A172 (cell line): ENCODE measurements at places on chromosomes 12 and 14.

DNA sequence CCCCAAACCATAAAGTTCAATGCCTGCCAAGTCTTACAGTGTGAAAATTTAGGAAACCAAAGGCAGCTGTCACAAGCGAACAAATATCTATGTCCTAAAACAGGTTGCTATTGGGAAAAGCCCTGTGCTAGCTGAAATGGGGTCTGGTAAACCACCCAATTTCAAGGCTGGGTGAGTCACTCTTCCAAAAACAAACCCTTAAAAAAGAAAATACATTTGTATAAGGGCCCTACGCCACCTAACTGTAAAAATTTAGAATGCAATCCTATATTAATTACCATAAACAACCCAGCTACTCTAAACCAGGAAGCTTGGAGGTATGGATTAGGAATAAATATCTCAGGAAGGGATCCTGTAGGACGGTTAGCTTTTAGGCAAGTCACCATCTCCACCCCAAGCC is 32.1 kb downstream of the PRMT8 start:
- DNase-seq, result no peak

GRCh38 chr12:74538491-74539258 is 1.0 kb downstream of the ATXN7L3B start:
- no peak for DNase-seq

- DNase-seq, result no peak
Measured at GRCh38 chr12:132579744-132580143, 30.6 kb downstream of the LRCOL1 start.

DNA sequence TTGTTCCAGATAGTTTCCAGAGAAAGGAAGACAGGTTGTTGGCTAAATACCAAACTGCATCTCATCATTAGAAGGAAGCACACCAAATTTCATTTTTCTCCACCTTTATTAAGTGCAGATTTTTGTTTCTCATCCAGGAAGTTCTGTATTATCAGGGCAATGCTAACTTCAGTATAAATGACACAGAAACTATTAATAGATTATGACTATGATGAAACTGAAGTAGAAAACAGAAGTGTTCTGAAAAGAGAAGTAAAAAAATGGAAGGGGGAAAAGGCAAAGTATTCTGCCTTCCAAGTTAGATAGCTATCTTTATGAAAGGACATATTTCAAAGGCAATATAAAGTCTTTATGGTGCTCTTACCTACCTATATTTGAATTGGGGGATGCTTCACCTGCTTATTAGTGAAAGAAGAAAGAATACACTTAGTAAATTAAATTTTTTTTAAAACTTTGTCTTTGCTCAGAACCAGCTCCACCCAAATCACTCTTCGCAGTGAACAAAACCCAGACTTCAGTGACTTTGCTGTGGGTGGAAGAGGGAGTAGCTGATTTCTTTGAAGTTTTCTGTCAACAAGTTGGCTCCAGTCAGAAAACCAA is 223.9 kb downstream of the PTPRO start:
- no peak for DNase-seq

DNA sequence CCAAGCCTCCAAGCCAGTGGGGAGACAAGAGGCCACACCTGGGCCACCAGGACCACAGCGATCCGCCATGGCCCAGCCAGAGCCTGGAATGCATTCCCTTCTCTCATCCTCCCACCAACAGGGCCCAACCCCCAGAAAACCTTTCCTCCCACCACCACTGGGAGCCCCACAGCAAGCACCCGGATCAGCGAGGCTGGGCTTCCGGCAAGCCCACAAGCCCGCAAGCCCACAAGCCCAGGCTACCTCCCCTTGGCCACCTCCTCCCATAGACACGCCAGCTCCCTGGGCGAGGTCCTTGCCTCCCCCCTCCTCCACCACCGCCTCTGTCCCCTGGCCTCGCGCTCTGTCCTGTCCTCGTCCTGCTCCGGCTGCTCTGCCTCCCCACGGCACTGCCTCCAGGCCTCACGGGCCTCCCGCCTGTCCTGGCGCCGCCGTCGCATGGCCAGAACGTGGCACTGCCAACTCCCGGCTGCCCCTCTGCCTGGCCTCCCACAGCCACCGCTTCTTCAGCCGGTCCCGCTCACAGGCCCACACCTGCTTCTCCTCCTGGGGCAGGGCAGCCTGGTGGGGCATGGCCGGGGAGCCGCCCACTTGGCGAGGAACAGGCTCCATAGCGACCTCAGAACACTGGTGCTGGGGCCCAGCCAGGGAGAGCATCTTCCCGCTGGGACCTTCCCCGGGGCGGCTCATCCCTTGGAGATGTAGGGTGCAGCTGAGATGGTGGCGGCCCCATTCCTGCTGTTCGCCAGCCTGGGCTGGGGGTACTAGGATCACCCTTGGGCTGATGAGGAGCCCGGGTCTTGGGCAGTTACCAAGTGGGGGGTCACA is 5.6 kb downstream of the CDK2AP1 start:
- DNase-seq, result no peak

DNA sequence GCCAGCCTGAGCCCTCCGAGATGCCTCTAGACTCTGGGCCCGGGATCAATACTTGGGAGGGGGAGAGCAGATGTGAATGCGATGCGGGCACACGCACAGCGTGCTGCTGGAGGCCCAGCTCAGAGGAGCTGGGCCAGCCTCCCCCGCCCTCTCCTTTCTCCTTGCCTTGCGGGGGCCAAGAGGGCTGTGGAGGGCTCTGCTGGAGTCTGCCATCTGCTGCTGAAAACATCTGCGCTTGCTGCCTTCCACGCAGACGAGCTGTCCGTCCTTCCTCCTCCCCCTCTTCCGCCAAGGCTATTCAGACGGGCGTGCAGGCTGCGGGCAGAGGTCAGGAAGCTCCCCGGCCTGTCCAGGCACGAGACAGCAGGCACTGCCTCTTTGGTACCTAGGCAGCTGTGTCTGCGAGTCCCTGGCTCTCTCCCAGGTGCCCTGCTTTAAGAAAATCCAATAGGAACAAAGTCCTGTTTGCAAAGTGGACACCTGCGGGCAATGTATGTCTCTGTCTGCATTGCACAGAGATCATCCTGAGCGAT is 75.2 kb downstream of the SPRING1 start:
- no peak for DNase-seq

- no peak for DNase-seq
Measured at GRCh38 chr14:92412912-92413311, 89.9 kb downstream of the SLC24A4 start.

GRCh38 chr12:71472441-71472911 is 32.9 kb downstream of the LGR5 start:
- DNase-seq, result no peak

DNA sequence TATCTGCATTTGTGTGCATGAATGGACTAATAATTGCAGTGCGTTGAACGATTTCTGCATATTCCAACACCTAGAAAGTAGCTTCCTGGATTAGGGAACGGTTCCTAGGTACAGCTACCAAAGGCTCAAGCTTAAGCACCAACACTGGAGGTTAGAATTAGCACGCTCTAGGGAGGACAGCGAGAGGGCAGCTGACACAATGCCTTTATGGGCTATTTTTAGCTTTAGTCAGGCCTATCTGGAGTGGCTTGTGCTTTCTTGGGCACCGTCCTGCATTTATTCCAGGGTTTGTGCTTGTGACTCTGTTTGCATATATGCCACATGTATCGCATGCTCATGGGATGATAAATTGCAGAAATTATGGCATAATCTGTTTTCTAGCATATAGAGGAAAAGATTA is 13.7 kb downstream of the ETV6 start:
- DNase-seq, result no peak

- peak; percentile 59 for DNase-seq
Measured at GRCh38 chr12:57803319-57803893, 15.1 kb downstream of the AVIL start.

DNA sequence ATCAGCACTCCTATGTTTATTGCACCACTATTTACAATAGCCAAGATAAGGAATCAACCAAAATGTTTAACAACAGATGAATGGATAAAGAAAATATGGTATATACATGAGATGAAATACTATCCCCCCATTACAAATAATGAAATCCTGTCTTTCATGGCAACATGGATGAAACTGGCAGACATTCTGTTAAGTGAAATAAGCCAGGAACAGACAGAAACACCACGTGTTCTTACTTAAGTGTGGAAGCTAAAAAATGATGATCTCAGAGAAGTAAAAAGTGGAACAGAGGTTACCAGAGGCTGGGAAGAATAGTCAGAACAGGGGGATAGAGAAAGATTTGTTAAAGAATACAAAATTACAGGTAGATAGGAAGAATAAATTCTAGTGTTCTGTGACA is 113.7 kb upstream of the MDM1 start:
- no peak for DNase-seq

GRCh38 chr12:57129889-57130288 is 1.6 kb downstream of the LRP1 start:
- no peak for DNase-seq

DNA sequence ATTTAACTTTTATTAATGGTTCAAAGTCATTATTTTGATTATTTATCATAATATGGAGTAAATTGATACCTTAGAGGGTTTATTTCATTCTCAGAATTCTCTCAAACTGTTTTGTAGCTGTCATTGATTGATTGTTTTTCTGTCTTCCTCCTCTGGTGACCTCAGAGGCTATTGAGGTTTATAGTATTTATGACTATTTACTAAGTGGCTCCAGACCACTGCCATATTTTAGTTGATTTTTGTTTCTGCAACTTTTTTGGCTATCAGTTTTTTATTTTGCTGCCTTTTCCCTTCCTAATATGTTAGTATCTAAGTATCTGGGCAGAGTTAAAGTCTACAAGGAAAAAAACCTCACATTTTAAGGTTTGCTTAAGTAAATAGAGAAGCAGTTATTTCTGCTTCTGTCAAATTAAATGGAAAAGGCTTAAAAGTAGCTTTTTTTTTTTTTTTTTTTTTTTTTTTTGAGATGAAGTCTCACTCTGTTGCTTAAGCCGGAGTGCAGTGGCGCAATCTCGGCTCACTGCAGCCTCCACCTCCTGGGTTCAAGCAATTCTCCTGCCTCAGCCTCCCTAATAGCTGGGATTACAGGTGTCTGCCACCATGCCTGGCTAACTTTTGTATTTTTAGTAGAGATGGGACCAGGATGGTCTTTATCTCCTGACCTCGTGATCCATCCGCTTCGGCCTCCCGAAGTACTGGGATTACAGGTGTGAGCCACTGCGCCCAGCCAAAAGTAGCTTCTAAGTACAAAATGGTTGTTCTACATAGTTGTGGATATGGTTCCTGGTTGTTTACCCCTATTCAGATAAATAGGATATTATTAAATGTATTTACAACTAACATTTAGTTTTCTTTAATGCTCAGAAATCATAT is 8.2 kb downstream of the MDM2 start:
- no peak for DNase-seq

DNA sequence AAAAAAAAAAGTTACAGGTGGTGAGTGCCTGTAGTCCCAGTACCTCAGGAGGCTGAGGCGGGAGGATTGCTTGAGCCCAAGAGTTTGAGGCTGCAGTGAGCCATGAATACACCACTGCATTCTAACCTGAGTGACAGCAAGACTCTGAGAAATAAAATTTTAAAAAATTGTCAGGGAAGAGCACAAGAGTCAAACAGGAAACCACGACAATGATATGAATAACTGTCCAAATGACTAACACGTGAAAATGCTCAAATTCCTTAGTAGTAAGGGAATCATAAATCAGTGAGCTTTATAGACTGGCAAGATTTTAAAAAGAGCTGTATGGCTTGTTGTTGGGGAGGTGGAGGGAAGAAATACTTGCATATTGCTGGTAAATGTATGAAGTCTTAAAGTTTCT is 12.9 kb upstream of the ASPG start:
- peak; percentile 28 for DNase-seq

- DNase-seq, result no peak
Measured at GRCh38 chr12:96060041-96060440, 24.7 kb upstream of the LTA4H start.

DNA sequence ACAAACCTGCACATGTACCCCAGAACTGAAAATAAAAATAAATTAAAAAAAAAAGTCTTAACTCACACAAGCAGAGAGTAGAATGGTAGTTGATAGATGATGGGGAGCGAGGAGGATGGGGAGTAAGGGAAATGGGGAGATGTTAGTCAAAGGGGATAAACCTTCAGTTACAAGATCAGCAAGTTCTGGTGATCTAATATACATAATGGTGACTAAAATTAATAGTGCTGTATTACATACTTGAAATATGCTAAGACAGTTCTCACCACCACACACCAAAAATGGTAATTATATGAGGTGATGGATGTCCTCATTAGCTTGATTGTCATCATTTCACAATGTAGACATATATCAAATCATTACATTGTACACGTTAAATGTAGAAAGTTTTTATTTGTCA is 3.2 kb upstream of the C12orf42 start:
- no peak for DNase-seq

- no peak for DNase-seq
Measured at GRCh38 chr12:2751686-2752085, 43.1 kb upstream of the FKBP4 start.

- DNase-seq, result no peak
Measured at GRCh38 chr12:112905451-112906089, 1.2 kb upstream of the OAS1 start.

DNA sequence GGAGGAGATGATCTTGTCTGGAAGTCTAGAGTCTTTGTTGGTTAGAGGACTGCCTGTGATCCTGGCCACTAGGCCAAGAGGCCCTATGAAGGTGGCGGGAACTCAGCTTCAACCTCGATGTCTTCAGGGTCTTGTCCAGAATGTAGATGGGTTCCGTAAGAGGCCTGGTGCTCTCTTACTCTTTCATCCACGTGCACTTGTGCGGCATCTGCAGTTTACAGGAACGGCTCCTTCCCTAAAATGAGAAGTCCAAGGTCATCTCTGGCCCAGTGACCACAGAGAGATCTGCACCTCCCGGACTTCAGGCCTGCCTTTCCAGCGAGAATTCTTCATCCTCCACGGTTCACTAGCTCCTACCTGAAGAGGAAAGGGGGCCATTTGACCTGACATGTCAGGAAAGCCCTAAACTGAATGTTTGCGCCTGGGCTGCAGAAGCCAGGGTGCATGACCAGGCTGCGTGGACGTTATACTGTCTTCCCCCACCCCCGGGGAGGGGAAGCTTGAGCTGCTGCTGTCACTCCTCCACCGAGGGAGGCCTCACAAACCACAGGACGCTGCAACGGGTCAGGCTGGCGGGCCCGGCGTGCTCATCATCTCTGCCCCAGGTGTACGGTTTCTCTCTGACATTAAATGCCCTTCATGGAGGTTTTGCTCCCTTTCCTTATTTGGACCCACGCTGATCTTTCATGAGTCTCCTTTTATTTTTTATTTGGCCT is 17.7 kb downstream of the WNT5B start:
- DNase-seq, result no peak

DNA sequence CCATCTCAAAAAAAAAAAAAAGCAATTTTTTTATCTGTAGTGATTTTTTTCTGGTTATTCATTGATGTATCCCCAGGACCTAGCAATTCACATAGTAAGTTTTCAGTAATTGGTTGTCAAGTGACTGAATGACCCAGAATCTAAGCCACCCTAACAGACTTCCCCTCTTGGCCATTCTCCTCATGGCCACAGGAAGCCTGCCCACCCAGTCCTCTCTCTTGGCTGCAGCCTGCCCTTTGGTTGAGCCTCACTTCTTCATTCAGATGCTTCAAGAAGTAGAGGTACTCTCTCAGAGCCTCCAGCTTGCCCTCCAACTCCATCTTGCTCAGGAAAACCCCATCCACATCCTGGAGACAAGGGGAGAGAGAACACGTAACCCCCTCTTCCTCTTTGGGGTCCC is 2.8 kb downstream of the KRT78 start:
- no peak for DNase-seq
